ENCODE measurements at places on chromosomes 16 and 17.

DNA sequence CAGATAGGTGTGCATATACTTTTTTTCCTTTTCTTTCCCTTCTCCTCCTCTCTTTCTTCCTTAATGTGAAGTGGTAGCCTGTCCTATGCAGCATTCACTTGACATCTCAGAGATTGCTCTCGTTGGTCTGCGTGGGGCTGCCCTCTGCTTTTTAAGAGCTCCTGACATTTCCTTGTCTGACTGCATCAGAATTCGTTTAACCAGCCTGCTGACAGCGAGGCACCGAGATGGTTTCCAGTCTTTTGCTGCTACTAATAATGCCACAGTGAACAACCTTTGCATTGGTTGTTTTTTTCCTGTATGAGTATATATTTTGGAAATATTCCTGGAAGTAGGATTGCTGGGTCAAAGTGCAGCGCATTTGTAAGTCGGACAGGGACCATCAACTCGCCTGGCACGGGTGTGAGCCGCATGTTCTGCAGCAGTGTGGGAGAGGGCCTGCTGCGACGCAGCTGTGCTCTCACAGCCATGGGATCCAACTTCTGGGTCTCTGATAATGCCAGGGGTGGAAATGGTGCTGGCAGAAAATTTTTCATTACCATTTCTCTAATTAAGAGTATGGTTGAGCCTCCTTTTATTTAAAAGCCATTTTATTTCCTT lies 154.3 kb downstream of the SNX29 start:
- DNase-seq: no peak

- DNase-seq: no peak
These were observed 66.8 kb downstream of the CDRT15 start for GRCh38 chr17:14169901-14170300.

DNA sequence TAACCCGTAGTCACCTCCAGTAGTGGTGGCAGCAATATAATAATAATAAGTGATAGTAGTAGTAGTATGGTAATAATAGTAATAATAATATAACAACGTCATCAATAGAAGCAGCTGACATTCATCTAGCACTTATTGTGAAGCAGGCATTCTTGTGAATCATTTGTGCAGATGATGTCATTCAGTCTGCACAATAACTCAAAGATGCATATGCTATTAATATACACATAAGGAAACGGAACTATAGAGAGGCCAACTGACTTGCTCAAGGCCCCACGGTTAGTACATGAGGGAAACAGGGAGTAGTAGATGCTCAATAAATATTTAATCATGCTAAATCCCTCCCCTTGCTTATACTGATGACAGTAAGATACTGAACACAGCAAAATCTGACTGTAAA lies 35.4 kb upstream of the GAN start:
- no peak for DNase-seq

DNA sequence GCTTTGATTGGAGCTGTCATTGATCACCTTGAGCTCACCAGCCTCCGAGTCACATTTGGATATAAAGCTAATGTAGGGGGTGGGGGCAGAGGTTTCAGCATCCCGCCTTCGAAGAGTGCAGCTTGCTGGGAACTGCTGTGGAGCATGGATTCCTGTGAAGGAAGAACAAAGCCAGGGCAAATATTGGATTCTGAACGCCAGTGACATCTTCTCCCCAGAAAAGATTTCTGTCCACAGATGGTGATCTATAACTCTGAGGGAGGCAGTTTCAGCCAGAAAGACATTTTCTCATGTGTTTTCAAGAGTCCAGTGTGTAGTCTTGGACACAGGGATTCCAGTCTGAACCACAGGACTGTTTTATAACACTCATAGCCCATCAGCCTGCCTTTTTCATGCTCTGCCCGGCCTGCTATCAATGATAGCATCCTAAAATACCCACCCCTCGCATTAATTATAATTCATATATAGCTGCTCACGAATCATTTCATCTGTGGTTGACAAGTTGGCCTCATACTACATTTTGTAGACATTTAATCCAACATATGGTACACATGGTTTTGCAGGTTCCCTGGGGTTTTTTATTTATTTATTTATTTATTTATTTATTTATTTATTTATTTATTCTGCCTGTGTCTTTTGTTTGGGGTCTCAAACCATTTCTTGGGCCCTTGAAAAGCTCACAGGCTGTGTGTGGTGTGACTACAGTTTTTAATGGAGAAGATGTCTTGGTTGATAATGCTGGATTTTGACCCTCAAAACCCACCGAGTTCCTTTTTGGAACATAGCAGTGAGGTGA lies 47.1 kb upstream of the SALL1 start:
- no peak for DNase-seq

GRCh38 chr16:75579281-75579834 lies 13.2 kb downstream of the GABARAPL2 start:
- no peak for DNase-seq

- DNase-seq: no peak
These were observed 510.6 kb downstream of the CDH13 start for GRCh38 chr16:83137326-83137781.

GRCh38 chr17:74432766-74433391 lies 991 bp downstream of the GPRC5C start:
- DNase-seq: no peak

DNA sequence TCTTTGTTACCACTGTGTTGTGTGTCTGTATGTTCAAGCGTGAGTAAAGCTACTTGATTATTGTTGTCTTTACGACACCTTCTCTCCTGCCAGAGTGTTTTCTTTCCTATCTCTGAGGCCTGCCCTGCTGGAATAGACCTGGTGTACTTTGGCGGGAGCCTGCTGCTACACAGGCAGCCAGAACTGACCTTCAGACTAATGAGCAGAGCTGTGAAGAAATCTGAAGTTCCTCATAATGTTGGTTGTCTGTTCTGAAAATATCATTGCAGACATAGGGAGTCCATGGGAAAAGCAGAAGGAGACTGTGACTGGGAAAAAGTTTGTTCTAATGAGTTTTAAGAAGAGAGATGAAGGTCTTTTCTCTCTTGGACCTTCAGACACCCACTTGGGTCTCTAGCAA lies 9.8 kb downstream of the RHOT1 start:
- DNase-seq: no peak

GRCh38 chr16:74268372-74268782 lies 28.2 kb upstream of the PSMD7 start:
- no peak for DNase-seq

- DNase-seq: no peak
These were observed 30.9 kb upstream of the CRYBA1 start for GRCh38 chr17:29215717-29216116.

GRCh38 chr17:9268546-9268945 lies 247.2 kb downstream of the NTN1 start:
- no peak for DNase-seq

Measured in stimulated activated CD4-positive, alpha-beta T cell treated with anti-CD3 and anti-CD28 coated beads, Interleukin-4, amount 100 ng/mL, for 4 hours (primary cell).